ENCODE measurements at places on chromosomes 4 and X.

DNA sequence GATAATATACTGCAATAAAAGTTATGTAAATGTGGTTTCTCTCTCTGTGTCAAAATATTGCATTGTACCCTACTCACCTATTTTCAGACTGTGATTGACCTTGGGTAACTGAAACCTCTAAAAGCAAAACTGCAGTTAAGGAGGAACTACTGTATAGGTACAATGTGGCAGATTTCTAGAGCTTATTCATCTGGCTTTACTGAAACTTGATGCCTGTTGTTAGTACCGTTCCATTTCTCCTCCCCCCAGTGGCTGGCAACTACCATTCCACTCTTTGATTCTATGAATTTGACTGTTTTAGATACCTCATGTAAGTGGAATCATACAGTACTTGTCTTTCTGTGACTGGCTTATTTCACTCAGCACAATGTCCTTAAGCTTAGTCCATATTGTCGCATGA lies 61.9 kb downstream of the HOPX start:
- DNase-seq, result no peak

- no peak for DNase-seq
These were observed 27.4 kb downstream of the CCKAR start for GRCh38 chr4:26462874-26463273.

GRCh38 chrX:53421125-53421524 lies 1.3 kb downstream of the SMC1A start:
- no peak for DNase-seq

DNA sequence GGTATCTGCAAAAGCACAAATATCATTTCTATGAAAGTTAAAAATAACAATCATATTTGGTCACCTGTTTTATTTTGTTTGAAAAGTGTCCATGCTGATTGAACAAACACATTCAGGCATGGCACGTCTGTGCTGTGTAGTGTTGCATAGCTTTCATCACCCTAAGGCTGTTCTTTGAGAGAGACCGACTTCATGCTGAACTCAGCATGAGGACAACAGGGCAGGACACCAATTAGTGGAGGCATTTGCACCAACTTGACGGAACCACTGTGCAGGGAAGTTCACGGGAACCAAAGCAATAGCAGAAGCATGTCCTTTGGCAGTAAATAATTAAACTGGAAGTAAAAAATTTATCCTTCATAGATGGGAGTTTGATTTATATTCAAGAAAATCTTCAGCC lies 158.4 kb upstream of the SLC7A11 start:
- no peak for DNase-seq
